ENCODE measurements at places on chromosomes 6 and 20.

DNA sequence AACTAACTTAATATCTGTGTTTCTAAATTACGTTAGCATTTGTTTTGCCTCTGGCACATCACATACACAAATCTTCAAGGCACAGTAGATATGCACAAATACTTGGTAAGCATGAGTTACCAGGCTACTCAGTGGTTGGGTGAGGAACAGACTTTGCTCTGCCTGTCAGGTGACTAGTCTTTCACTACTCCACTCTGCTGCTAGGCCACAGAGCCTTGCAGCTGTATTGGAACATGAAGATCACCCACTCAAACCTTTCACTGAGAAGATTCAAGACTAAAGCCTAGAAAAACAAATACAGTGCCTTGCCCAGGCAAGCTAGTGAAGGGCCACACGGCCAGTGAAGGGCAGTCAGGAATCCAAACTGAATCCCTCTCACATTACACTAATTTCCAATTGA lies 47.0 kb downstream of the DTNBP1 start:
- no peak for DNase-seq

DNA sequence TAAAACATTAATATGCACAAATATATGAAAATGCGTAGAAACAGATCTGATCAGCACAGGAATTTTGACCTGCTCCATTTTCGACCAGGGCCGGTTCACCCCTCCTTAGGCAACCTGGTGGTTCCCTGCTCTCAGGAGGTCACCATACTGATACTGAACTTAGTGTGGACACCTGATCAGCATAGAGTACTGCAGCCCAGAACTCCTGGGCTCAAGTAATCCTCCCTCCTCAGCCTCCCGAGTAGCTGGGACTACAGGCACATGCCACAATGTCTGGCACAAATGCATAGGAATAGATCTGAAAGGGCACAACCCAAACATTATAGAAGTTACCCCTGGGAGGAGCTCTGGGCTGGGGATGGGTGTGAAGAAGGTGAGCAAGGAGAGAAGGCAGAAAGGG lies 24.7 kb upstream of the DDO start:
- no peak for DNase-seq

DNA sequence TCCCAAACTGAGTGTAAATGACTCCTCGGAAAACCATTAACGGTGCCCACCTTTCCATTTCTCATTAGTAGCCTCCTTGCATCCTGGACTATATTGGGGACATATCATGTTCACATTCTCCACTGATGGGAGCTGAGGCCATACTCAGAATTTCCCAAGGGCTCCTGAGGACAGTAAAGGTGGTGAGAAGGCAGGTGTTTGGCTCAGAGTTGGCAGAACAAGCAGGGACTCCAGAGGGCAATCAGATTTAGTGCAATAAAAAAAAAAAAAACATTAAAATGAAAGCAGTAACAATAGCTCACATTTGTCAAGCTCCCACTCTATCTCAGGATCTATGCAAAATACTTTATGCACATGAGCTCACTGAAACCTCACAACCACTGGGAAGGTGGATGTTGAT lies 401.4 kb downstream of the MAFB start:
- no peak for DNase-seq

DNA sequence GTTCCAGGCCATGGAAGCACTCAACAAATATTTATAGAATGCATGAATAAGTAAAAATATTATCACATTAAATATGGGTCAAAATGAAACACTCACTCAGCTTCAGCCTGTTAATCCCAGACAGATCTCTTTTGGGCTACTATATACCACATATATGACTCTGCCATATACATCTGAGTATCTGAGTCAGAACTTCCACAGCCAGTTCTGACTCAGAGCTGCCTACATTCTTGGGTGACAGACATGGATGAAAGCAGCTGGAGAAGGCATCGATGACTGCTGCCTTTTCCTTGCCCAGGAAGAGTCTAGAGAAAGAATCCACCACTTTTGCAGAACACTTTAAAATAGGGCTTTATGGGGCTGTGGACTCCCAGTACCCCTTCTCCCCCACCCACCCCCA lies 11.5 kb upstream of the PDYN start:
- no peak for DNase-seq

DNA sequence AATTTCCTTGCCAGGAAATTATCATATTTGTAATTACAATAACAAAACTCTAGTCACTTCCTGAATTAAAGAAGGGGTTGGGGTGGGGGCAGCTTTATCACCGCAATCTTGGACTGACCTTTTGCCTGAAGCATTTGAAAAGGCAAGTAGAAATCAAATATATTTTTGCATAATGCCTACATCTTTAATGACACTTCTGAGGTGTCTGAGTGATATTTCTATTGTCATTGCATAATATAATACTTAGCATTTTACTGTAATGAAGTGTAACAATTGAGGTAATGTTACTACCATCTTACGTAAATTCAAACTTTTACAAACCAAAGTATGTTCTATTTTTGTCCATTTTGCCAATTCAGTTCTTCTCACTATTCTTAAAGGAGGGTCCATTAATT lies 65.2 kb downstream of the SYNE1 start:
- DNase-seq = no peak

- no peak for DNase-seq
These were observed 78.2 kb upstream of the CST7 start for GRCh38 chr20:24870881-24871280.

DNA sequence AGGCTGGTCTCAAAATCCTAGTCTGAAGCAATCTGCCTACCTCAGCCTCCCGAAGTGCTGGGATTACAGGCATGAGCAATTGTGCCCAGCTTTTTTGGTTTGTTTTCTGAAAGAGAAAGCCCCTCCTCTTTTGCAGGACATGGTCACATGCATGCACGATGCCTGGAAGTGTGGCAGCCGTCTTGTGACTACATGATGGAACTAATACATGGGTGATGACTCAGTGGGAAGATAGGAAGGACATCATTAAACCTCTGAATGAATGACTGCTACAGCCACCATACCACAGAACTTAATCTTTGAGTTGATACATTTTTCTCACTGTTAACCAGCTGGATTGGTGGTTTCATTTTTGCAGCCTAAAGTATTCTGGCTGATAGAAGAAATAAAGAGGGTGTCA lies 13.4 kb upstream of the CTNNBL1 start:
- no peak for DNase-seq

GRCh38 chr6:149903938-149904611 lies 6.2 kb upstream of the RAET1E start:
- DNase-seq = no peak

DNA sequence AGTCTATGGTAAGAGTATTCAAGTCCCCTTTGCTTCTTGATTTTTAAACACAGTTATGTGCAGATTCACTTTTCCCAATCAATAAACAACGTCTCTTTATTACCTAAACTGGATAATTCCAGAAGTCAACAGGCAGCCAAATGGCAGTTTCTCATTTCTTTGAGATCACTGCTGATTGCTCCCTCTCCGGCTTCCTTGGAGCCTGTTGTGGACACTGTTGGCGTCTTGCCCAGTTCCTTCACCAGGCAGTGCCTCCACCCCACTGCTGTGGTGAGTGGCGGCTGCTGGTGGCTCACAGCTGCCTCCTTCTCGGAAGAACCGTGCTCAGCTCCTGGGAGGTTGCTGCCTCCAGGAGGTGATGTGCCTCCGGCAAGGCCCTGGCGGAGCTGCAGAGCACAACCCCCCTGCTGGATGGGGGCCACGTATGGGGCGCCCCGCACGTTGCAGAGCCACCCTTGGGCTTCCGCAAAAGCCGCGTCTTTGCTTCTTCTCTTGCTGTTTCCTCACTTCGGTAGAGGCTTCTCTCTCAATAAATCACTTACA lies 105.1 kb upstream of the CNKSR3 start:
- DNase-seq = no peak

DNA sequence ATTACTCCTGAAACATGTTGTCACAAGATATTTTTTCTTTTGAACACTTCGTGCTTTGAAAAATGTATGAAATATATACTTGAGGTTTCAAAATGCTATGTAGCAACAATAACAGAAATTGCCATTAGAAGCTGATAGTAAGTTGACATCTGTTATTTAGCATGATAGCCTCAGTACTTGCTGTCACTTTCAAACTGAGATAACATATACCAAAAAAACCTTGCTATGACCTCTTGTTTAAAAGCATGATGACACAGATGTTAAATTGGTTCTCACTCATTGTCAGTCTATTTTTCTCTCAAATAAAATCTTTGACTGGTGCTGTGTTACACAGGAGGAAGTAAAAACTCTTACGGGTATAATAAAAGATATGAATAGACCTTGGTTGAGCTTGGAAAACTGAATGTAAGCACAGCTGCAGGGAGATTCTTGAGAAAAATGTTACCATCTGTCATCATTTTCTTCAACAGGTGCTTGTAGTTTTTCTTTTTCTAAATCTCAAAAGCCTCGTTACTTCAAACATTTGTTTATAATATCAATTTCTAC lies 18.6 kb downstream of the MOXD1 start:
- DNase-seq = no peak

DNA sequence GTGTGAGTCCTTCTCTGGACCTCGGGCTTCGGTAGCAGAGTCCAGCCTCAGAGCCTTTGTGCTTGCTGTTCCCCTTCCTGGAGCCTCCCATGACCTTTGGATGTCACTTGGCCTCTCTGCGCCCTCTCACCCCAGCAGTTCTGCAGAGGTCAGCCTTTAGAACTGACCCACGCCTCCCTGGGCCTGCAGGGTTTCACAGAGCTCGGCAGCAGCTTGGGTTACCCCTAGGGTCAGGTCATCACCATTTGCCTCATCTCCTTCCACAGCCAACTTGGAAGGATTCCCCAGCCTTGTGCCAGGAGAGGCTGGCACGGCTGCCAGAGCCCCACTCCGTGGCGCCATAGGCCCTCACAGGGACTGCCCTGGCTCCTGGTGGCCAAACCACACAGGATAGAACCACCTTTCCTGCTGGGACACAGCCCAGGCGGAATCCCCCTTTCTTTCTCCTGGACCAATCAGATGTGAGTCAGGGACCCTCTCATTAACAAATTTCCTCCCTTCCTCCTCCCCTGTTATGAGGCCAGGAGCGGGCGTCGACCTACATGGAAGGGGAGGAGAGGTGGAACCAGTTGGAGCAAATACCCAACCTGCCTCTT lies 13.9 kb upstream of the SIRPA start:
- DNase-seq = no peak

GRCh38 chr6:145723646-145724045 lies 11.7 kb downstream of the EPM2A start:
- DNase-seq = no peak

DNA sequence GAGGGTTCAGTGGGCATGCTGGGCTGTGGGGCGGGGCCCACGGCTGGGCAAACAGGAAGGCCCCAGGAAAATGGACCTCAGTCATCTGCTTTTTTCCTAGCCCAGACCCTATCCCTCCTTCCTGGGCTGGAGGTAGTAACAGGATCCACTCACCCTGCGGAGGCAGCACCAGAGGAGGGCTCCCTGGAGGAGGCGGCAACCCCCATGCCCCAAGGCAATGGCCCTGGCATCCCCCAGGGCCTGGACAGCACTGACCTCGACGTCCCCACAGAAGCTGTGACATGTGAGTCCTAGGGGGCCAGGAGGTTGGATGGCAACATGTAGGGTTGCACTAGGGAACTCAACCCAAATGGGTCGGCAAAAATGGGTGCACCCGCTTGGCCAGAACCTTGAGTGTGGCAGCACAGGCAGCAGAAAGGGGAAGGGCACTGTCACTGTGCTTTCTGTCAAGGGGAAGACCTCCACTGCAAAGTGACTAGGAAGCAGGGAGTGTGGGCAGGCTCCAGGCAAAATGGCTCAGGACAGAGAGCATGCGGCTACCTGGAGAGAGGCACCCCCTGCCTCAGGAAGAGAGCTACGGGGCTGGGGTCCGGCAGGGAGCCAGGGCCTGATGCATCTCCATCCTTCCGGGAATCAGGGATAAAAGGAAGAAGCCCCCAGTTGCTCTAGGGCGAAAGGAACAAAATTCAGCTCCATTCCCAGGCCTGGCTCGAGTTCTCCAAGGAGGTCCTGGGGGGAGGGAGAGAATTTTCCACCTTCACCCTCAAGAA lies 7.9 kb downstream of the MDFI start:
- no peak for DNase-seq

DNA sequence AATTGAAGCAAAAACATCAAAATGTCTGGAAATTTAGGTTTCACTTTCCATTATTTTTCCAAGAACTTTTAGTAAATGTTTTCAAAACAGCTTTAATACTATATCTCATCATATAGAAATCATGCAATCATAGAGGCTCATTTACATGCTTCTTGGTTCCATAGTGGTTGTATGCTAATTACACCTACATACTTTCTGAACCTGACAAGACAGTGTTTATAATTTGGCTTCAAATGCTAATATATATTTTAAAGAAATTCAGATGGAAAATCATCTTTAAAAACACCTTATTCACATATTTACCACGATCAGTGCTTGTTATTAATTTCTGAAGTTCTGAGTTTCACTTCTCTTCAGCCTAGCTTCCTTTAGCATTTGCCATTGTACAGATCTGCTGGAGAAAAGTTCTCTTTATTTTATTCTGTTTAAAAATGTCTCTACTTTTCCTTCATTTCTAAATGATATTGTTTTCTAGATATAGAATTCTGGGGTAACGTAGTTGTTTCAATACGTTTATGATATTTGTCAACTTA lies 89.9 kb downstream of the PLCB1 start:
- no peak for DNase-seq

- no peak for DNase-seq
These were observed 210.6 kb upstream of the SOX4 start for GRCh38 chr6:21382821-21383449.

DNA sequence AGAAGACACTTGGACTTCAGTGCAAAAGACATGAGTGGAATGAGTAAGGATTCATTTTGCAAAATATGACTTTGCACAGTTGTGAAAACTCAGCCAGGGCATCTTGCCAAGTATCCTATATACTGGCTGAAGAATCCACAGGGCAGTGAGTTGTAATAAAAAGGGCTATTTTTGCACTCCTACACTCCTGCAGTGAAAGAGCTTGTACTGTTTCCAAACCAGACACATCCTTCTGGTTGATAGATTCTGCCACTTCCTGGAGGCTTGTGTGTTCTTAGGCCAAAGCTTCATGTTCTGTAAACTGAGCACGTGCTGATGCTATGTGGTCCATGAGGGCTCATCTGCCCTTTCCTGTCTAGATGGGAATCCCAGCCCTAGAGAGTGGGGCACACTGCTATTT lies 34.9 kb downstream of the GMPR start:
- DNase-seq = no peak

- no peak for DNase-seq
These were observed 83.6 kb upstream of the C20orf144 start for GRCh38 chr20:33578510-33578909.

DNA sequence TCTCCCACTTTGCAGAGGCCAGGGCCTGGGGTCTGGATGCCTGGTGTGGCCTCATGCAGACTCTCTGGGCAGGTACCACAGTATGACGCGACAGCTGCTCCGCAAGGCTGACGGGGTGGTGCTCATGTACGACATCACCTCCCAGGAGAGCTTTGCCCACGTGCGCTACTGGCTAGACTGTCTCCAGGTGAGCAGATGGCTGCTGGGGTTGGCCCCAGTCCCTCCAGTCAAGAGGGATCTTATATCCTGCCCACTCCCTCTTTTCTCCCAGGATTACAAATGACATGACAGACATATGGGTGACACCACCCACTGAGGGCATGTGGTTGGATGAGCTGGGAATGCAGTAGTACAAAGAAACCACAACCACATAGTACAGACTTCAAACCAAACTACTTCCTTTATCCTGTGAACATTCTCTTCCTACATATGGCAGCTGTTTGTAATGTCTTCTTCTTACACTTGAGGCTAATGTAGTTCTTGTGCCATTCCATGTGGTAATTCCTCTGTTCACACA lies 29.9 kb downstream of the RAB44 start:
- no peak for DNase-seq
